Activated T-cell treated with anti-CD3 and anti-CD28 coated beads for 4 hours (primary cell): ENCODE measurements at places on chromosomes 6 and 20.

DNA sequence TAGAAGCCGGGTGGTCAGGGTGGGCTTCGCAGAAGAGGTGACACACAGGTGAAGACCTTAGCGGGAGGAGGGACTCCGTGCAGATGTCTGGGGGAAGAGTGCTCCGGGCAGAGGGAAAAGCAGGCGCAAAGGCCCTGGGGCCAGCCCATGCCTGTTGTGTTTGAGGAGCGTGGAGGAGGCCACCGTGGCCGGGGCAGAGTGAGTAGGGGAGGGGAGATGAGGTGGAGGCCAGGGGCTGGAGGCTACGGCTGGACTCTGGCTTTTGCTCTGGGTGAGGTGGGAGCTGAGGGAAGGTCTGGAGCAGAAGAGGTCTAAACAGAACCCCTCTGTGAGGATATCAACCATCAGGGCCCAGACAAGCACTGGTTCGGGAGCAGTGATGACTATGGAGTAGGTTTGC is 244.0 kb downstream of the PREX1 start:
- DNase-seq: no peak

- DNase-seq: no peak
Measured at GRCh38 chr6:107750176-107750797, 73.8 kb downstream of the SCML4 start.

GRCh38 chr20:47620808-47621805 is 119.4 kb downstream of the NCOA3 start:
- DNase-seq: no peak

DNA sequence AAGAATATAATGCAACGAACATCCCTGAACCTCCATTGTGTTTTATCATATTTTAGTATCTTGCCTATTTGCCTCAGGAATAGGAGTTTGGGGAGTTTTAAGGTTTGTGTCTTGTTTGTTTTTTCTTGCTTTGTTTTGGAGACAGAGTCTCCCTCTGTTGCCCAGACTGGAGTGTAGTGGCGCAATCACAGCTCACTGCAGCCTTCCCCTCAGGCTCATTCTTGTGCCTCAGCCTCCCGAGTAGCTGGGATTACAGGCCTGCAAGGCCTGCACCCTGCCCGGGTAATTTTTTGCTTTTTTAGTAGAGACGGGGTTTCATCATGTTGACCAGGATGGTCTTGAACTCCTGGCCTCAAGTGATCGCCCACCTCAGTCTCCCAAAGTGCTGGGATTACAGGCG is 63.3 kb upstream of the CARMIL1 start:
- no peak for DNase-seq

GRCh38 chr6:51268666-51269065 is 450.0 kb downstream of the TFAP2B start:
- DNase-seq: no peak
